ENCODE measurements at places on chromosomes 7 and 10.
A peak's percentile ranks its signal among the peaks of the same experiment; 100 is the strongest.

GRCh38 chr7:46493196-46493595 lies 572.1 kb upstream of the IGFBP3 start:
- DNase-seq = no peak
- no peaks in the 10 kb centered on the region for H3K4me1 ChIP-seq
- H3K27ac ChIP-seq = no peak overlapping the region
- H3K27me3 ChIP-seq = no peaks in the 10 kb centered on the region
- no peaks in the 10 kb centered on the region for H3K36me3 ChIP-seq

- no peaks in the 10 kb centered on the region for H3K36me3 ChIP-seq
- no peak overlapping the region for H3K4me3 ChIP-seq
- H3K27me3 ChIP-seq = no peaks in the 10 kb centered on the region
- no peaks in the 10 kb centered on the region for H3K4me1 ChIP-seq
These were observed 139.4 kb downstream of the GNAT3 start for GRCh38 chr7:80372415-80372814.

DNA sequence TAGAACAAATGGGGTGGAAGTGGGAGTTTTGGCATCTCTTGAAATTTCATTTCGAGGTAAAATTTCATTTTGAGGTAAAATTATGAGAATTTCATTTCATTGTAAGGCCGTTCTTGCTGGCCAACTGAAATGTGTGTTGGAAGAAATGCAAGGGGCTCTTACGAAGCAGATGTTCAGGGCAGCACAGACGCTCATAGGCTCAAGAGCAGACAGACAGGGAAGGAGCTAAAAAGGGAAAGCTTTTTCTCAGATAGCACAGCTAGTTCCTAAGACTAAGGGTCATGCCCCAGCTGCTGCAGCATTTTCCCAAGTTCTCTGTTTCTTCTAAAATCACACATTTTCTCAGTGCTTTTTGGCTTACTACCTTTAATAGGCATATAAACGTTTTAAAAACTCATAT lies 65.1 kb upstream of the SFMBT2 start:
- H3K27ac ChIP-seq = no peak overlapping the region
- no peak overlapping the region for H3K4me3 ChIP-seq
- H3K36me3 ChIP-seq = no peaks in the 10 kb centered on the region
- peaks cover 77% of the 10 kb centered on the region for H3K4me1 ChIP-seq
- DNase-seq = no peak

GRCh38 chr10:49184642-49185111 lies 3.5 kb downstream of the TMEM273 start:
- H3K4me3 ChIP-seq = no peak overlapping the region
- H3K27me3 ChIP-seq = no peaks in the 10 kb centered on the region
- H3K4me1 ChIP-seq = peaks cover 63% of the 10 kb centered on the region
- peak overlapping the region; percentile 86 for H3K27ac ChIP-seq
- DNase-seq = peak; percentile 69
- no peaks in the 10 kb centered on the region for H3K36me3 ChIP-seq

GRCh38 chr10:79101560-79102497 lies 33.1 kb downstream of the ZMIZ1 start:
- peaks cover 35% of the 10 kb centered on the region for H3K4me1 ChIP-seq
- H3K4me3 ChIP-seq = no peak overlapping the region
- H3K36me3 ChIP-seq = no peaks in the 10 kb centered on the region
- DNase-seq = peak; percentile 39
- H3K27ac ChIP-seq = peak overlapping the region; percentile 24
- no peaks in the 10 kb centered on the region for H3K27me3 ChIP-seq

DNA sequence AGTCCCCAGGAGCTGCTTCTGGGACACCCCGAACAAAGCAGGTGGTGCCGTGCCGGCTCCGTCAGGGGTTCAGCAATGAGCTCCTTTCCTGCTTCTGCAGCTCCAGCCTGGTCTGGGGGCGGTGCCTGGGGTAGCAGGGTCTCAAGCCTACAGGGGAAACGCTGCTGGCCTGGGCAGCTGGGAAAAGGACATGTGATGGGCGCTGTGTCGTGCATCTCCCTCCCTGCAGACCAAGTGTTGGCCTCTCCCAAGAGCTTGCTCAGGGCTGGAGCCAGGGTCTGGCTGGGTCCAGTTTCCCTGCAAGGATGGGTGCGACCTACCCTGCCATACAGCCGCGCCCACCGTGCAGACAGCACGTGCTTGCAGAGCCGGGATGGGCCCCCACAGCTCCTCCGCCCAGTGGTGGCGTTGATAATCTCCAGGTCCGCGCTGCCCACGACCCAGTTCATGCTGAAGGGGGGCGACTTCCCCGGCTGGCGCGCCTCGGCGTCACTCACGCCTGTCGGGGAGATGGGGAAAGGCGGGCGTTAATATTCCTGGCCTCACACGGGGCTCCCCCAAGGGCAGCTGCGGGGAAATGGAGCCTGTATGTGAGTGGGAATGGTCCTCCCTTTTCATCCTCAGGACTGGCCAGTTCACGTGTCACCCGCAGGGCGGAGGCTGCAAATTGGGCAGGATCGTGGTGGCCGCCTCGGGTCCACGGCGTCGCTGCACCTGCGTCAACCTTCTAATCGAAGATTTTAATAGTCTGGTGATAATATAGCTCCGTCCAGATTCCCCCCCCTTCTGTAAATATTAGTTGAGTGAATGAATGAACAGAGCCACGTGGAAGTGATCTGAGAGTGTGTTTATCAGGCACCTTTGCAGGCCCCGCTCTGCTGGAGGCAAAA lies 128.6 kb downstream of the WDR37 start:
- no peaks in the 10 kb centered on the region for H3K27me3 ChIP-seq
- H3K36me3 ChIP-seq = no peaks in the 10 kb centered on the region
- no peak overlapping the region for H3K27ac ChIP-seq
- H3K4me3 ChIP-seq = no peak overlapping the region
- H3K4me1 ChIP-seq = no peaks in the 10 kb centered on the region
- DNase-seq = no peak

DNA sequence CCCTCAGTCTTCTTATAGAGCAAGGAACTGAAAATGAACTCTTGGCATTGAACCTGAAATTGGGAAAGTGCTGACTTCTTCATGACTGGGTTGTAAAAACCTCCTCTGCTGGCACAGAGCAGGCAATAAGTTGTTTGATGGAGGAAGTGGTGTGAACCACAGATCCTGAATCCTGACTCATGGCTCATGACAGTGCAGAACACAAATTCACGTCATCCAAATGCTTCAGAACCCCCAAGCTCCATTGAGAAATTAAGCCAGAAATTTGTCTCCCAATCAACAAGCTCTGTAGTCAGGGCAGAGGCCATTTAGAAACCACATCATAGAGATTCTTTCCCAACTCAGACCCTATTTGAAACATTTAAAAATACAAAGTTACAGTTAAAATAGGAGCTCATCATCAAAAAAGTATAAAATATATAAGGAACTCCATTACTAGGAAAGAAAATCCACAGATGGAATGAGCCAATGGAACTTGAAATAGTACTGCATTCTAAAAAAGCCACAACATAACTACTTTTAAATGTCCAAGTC lies 10.3 kb upstream of the STK17A start:
- peaks cover 67% of the 10 kb centered on the region for H3K4me1 ChIP-seq
- no peaks in the 10 kb centered on the region for H3K27me3 ChIP-seq
- H3K27ac ChIP-seq = peak overlapping the region; percentile 81

DNA sequence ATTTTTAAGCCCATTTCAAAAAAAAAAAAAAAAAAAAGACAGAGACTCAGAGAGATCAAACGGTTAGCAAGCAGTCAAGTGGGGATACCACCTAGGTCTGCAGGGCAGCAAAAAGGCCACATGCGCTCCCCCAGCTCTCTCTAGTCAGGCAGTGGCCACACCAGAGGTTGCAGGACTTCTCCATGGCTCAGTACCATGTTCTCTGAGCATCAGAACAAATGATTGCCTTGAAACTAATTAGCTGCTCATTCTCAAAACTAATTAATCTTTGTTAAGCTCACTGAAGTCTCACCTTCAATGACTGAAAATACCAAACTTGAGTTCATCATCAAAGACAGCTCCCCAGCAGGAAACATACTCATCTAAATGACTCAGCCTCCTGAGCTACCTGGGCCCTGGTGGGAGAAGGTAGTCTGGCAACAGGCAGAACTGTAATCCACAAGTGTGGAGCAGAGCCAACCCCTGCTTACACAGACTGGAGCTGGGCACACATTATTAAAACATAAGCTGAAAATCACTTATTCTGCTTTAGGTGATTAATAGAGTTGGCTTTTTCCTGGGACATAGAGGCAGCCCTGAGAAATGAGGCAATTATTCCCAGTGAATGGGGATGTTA lies 319.6 kb downstream of the GRID1 start:
- peaks cover 3% of the 10 kb centered on the region for H3K27me3 ChIP-seq
- no peaks in the 10 kb centered on the region for H3K36me3 ChIP-seq
- no peak overlapping the region for H3K4me3 ChIP-seq

GRCh38 chr10:95374597-95375209 lies 83.9 kb upstream of the PDLIM1 start:
- H3K27ac ChIP-seq = no peak overlapping the region
- H3K27me3 ChIP-seq = peaks cover 15% of the 10 kb centered on the region
- no peaks in the 10 kb centered on the region for H3K36me3 ChIP-seq
- no peaks in the 10 kb centered on the region for H3K4me1 ChIP-seq
- peak; percentile 62 for DNase-seq

- no peaks in the 10 kb centered on the region for H3K27me3 ChIP-seq
- no peak overlapping the region for H3K27ac ChIP-seq
- no peak for DNase-seq
- no peak overlapping the region for H3K4me3 ChIP-seq
These were observed 71.3 kb downstream of the CPEB3 start for GRCh38 chr10:92219559-92219958.

GRCh38 chr10:30368065-30368718 lies 19.1 kb upstream of the MTPAP start:
- H3K27ac ChIP-seq = no peak overlapping the region
- H3K36me3 ChIP-seq = no peaks in the 10 kb centered on the region
- DNase-seq = no peak
- no peaks in the 10 kb centered on the region for H3K27me3 ChIP-seq
- H3K4me3 ChIP-seq = no peak overlapping the region
- H3K4me1 ChIP-seq = peaks cover 4% of the 10 kb centered on the region

DNA sequence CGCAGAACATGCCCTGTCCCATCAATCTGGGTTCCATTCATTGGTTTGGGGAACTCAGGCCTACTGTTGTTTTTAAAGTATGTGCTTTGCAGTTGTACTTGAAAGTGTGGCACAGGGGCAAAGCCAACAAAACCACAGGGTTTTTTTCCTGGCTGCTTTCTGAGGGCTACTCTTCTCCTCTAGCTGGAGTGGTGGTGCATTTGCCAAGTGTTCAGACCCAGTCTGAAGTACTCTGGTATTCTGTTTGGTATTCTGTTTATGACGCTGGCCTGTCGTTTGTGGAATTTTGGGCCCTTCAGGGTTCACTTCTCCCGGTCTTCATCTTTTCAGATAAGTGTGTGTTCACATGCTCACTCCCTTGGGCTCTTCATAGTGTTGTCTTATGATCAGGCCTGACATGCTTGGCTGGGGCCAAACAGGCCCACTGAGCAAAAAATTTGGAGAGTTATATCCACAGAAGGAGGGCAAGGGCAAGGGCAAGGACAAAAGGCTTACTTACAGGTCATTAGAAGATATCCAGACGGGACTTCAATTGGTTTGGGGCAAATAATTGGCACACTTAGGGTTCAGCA lies 26.3 kb downstream of the SLC26A4 start:
- no peak overlapping the region for H3K27ac ChIP-seq
- H3K36me3 ChIP-seq = no peaks in the 10 kb centered on the region
- DNase-seq = no peak
- no peaks in the 10 kb centered on the region for H3K27me3 ChIP-seq
- H3K4me1 ChIP-seq = no peaks in the 10 kb centered on the region
- H3K4me3 ChIP-seq = no peak overlapping the region

GRCh38 chr7:48250441-48250951 lies 79.2 kb downstream of the ABCA13 start:
- DNase-seq = no peak
- H3K4me1 ChIP-seq = no peaks in the 10 kb centered on the region
- no peaks in the 10 kb centered on the region for H3K27me3 ChIP-seq
- H3K36me3 ChIP-seq = no peaks in the 10 kb centered on the region

- H3K27me3 ChIP-seq = no peaks in the 10 kb centered on the region
- DNase-seq = peak; percentile 58
- H3K27ac ChIP-seq = peak overlapping the region; percentile 81
- H3K4me1 ChIP-seq = peaks cover 47% of the 10 kb centered on the region
These were observed 922 bp downstream of the PPA1 start for GRCh38 chr10:70232155-70232858.

- H3K4me3 ChIP-seq = peak overlapping the region; percentile 22
- H3K27me3 ChIP-seq = no peaks in the 10 kb centered on the region
- peaks cover 56% of the 10 kb centered on the region for H3K4me1 ChIP-seq
- H3K27ac ChIP-seq = no peak overlapping the region
- no peak for DNase-seq
These were observed 2.7 kb downstream of the SP4 start for GRCh38 chr7:21430575-21430954.

DNA sequence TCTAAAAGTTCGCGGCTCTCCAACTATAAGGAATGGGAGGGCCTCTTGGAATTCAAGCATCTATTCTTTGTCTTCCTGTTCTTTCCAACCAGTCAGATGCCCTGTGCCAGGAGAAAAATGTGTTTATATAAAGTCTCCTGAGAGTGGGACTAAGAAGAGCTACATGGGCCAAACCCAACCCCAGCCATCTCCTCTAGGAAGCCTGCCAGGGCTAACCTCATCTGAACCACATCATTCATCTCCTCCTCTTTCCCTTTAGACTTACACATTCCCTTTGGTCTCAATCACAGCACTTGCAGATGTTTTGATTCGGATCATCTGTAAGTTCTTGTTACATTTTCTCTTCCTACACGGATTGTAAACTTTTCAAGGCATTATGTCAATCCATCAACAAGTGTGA lies 62.6 kb downstream of the DOCK4 start:
- H3K27ac ChIP-seq = no peak overlapping the region
- no peak overlapping the region for H3K4me3 ChIP-seq
- H3K4me1 ChIP-seq = peaks cover 3% of the 10 kb centered on the region
- DNase-seq = no peak
- no peaks in the 10 kb centered on the region for H3K27me3 ChIP-seq

- no peak overlapping the region for H3K4me3 ChIP-seq
- H3K36me3 ChIP-seq = no peaks in the 10 kb centered on the region
- peaks cover 2% of the 10 kb centered on the region for H3K27me3 ChIP-seq
- H3K27ac ChIP-seq = no peak overlapping the region
- no peak for DNase-seq
These were observed 174.5 kb upstream of the PPP2R2D start for GRCh38 chr10:131726076-131726880.

- H3K27ac ChIP-seq = no peak overlapping the region
- no peak overlapping the region for H3K4me3 ChIP-seq
- H3K36me3 ChIP-seq = no peaks in the 10 kb centered on the region
- H3K27me3 ChIP-seq = peaks cover 60% of the 10 kb centered on the region
These were observed 116.2 kb upstream of the AFAP1L2 start for GRCh38 chr10:114520453-114520852.

DNA sequence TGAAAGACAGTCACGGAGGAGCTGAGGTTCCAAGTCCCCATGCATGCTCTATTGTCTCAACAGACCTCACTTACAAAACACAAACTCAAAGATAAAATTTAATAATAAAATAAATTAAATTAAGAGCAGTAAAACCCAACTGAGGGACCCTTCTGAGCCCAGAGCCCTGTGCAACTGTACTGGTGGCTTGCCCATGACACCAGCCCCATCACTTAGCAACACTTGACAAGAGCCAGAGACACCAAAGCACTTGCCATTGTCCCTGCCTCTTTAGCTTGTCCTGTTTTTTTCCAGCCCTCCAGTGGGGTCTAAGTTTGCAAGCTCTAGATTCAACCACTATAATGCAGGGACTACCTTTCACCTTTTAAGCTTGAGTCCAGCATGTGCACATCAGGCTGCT lies 117.9 kb downstream of the JCAD start:
- DNase-seq = no peak
- H3K4me1 ChIP-seq = no peaks in the 10 kb centered on the region
- no peak overlapping the region for H3K27ac ChIP-seq
- H3K27me3 ChIP-seq = no peaks in the 10 kb centered on the region
